ENCODE measurements at places on chromosomes 6 and 20. TPM values are rescaled to one million over a fixed set of nuclear protein-coding genes. Genes with fewer than 3 reads are reported as not detected.

GRCh38 chr6:41405941-41406727 lies 70.7 kb downstream of the NCR2 start:
- no peak for DNase-seq

Gene TCEA2
- total RNA-seq, result 18.7 TPM

DNA sequence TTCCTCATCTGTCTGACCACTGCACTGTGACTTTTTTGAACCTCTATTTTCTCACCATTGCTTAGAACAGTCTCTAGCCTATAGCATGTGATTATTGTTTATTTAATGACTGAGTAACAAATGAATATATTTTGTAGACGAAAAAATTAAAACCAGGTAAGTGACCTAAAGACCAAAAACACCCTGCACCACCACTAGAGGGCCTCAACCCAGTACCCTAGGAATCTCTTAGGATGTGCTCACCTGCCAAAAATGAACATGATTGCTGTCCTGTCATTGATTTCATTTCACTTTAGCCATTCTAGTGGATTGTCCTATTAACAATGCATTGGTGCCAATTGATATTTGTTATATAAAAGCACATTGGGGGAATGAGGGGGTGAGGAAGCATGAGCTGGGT lies 199.1 kb downstream of the COL9A1 start:
- DNase-seq, result peak; percentile 37

GRCh38 chr6:360349-360748 lies 31.2 kb upstream of the IRF4 start:
- no peak for DNase-seq

- DNase-seq, result peak; percentile 69
These were observed 37.1 kb downstream of the TNFAIP3 start for GRCh38 chr6:137903933-137904821.
